ENCODE measurements at places on chromosomes 1 and 21.

DNA sequence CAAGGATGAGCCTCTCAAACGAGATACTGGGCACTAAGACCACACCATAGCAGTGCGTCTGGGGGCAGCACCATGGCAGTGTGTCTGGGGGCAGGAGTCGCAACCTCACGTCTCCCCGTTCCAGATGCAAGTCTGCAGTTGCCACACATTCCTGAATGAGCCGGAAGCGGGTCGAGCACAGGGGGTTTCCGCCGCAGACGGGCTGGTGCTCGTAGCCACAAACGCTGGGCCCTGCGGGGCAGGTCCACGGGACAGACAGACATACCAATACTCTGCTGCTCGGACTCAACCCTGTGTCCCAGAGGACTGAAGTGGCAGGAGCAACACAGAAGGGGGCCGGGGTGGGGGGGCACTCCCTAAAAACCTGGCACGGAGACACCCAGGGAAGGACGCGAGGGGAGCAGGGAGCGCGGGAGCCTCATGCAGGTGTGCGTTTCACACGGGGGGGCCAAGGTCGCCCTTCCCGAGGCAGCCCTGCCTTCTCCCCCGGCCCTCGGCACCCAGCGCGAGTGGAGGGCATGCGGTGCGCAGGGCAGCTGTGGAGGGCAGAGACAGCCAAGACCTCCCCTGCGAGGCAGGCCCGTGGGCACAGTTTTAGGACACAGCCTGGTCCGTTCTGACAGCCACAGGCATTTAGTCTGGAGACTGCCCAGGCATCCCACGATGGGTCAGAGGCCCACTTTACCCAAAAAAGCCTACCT is 24.5 kb downstream of the PTTG1IP start:
- no peak for DNase-seq

DNA sequence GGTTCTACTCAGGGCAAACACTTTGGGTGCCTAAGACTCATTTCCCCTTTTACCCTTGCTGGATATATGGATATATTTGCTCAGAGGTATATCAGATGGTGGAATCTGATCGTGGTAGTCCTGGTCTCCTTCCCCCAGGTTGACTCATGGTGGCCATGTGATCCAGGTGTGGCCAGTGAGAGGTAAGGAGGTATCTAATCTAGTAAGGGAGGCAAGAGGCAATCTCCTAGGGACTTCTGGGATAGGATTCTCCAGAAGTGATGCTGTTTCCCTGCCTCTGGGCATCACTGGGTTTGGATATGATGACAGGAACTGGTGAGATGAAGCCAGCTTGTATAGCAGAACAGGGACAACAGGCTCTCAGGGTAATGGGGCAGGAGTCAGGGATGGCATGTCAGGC is 8.5 kb upstream of the DENND2D start:
- DNase-seq: peak; percentile 32

- no peak for DNase-seq
These were observed 100.8 kb downstream of the PRDM16 start for GRCh38 chr1:3169665-3170356.

DNA sequence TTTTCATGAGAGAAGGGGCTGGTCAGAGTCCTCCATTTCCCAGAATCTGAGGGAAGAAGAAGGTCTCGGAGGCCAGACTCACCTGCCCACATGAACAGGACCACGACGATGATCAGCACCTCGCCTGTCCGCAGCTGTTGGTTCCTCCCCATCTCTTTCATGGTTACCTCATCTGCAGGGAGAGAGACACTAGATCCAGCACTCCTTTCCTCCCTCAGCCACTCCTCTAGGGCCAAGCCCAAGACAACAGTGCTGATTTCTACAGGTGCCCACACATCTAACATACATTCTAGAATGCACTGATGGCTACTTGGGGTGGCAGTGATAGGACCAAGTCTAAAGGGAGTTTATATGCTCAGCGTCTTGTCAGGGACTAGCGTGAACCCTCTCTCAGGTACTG is 3.0 kb downstream of the FNDC5 start:
- no peak for DNase-seq

DNA sequence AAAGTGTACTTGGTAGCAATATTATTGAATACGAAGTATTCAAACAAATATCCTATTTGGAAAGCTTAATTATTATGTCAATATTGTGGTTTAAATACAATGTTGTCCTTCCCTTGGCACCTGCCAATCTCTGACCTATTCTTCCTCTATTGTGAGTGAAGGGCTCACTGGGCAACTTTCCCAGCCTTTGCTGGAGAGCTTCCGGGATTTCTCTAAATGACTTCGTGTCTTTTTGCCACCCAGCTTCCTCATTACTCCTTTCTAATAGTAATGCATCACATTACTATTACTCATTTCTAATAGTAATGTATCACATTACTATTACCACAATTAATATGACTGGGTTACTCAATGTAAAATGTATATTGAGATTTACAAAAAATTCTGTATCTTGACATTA is 880.6 kb downstream of the BRINP3 start:
- no peak for DNase-seq

DNA sequence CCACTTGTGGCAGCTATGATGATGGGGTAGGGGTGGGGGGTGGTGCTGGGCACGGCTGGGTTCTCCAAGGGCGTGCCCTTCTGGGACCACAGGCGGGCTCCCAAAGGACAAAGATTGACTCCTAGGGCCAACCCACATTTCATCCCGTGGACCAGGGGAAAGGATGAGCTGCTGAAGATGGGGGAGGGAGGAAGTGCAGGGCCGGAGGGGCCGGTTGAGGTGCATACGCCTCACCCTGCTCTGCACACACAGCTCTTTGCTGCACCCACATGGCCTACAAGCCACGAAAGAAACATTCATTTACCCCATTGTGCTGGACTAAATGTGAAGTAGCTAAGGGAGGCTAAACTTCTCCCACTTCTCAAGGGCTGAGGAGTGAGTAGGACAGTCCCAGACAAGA is 34.2 kb upstream of the GNPAT start:
- no peak for DNase-seq

DNA sequence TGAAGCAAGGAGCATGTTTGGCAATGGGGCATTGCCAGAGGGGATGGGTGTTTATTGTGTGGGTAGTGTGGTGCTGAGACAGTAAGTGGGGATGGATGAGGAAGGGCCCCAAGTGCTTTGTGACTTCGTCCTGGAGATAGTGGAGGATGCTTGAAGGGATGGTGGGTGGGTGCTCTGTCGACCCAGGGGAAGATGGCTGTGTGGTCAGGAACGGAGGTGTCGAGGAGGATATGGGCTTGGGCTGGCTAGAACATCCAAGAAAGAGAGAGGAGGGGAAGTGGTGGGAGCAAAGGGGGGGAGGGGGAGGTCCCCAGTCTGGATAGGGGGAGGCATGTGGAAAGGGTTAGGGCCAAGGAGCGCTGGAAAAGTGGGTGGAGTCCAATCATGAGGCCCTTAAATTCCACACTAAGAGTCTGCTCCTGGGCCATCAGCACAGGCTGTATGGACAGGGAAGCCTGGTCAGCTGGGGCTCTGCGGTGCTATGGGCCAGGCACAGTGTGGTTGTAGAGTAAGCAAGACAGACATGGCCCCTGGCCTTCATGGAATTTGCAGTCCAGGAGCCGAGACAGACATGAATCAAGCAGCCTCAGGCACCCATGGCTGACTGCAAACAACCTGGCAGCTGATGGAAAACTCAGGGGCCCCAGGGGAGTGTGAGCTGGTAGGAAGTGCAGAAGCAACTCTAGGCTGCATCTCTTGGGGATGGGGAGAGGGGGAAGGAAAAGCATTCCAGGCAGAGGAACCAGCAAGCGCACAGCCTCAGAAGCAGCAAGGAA is 36.3 kb downstream of the EDN2 start:
- DNase-seq: peak; percentile 41

GRCh38 chr1:182441719-182442118 is 8.2 kb upstream of the RGSL1 start:
- no peak for DNase-seq

GRCh38 chr1:244783138-244783537 is 52.3 kb upstream of the COX20 start:
- no peak for DNase-seq

- no peak for DNase-seq
These were observed 2.0 kb upstream of the LDLRAP1 start for GRCh38 chr1:25541425-25541824.

GRCh38 chr1:98075626-98076025 is 154.8 kb upstream of the DPYD start:
- no peak for DNase-seq

DNA sequence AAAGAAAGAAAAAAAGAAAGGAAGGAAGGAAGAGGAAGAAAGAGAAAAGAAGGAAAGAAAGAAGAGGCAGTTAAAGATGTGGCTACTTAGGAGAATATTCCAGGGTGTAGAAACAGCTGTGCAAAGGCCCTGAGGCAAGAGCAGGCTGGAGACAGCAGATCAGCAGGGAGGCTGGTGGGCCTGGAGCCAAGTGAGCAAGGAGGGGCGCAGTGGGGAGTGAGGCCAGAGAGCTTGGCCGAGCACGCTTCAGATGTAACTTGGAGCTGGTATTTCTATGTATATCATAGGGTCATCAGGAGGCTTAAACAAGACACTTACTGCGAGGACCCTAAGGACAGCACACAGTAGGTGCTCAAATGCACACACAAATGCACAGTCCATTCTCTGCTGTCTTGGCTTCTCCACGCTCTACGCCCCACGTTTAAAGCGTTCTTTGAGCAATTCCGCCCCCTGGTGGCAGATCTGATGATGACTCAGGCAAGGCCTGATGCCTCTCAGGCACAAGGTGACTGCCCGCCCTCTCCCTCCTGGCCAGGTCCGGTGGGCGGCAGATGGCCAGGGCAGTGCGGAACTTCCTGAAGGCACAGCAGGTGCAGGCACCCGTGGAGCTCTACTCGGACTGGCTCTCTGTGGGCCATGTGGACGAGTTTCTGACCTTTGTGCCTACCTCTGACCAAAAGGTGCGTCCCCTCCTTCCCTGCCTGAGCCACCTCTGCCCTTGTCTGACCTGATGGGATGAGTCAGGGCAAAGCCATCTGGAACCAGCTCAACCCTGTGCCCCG is 11.9 kb upstream of the PADI3 start:
- DNase-seq: peak; percentile 77

- no peak for DNase-seq
These were observed 50.3 kb downstream of the ARID4B start for GRCh38 chr1:235277709-235278108.

DNA sequence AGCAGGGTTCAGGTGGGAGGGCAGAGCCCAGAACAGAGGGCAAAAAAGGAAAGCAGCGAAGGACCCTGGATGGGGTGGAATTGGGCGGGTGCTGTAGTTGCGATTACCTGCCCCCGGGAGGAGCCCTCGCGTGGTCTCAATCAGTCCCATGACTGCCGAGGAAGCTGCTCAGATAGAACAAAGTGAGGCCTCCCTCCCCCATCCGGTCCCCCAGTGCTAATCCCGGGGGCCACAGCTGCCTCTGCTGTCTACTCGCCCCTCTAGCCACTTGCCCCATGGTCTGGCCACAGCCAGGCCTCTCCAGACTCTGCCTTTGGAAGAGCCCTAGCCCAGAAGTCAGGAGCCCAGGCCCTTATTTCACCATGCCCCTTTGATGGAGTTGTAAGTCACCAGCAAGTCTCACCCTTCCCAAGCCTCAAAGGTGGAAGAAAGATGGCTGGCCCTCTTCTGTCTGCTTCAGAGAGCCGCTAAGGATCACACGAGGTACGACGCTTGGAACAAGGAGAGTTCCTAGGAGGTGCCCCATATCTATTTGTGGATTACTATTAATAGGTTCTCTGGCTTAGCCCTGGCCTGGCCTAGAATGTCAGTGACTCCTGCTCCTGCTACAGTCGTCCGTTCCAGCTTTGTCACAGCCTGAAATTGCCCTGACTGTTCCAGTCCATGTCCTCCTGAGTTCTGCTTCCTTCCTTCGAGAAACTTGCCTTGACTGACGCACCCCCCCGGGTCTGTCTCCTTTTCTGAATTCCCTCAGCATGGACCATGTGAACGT is 16.4 kb downstream of the ECHDC2 start:
- no peak for DNase-seq

GRCh38 chr1:210685295-210685650 is 356.6 kb downstream of the HHAT start:
- DNase-seq: no peak

- DNase-seq: no peak
These were observed 1.9 kb downstream of the ZYG11B start for GRCh38 chr1:52727956-52728656.

GRCh38 chr1:72557446-72558049 is 275.2 kb upstream of the NEGR1 start:
- peak; percentile 42 for DNase-seq

GRCh38 chr1:203308328-203308922 is 3.1 kb downstream of the BTG2 start:
- DNase-seq: no peak

- DNase-seq: no peak
These were observed 14.5 kb downstream of the AIDA start for GRCh38 chr1:222697826-222698225.

- DNase-seq: no peak
These were observed 661.0 kb upstream of the PTBP2 start for GRCh38 chr1:96060621-96061020.

DNA sequence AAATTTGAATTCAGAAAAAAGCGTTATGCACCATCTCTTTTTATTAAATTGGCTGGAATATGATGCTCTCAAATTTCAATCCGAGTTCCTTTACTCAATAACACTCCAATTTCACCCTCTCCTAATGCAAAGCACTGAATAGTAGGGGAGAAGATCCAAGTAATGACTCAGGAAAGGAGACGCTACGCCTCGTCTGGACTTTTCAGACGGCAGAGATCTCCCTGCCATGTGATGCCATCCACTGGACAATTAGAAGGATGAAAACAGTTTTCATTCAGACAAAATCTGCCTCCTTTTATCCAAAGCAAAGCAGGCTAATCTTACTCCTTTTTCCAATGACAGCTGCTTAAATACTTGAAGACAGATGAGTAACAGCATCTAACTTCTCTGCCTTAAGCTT is 242.4 kb upstream of the GREM2 start:
- no peak for DNase-seq

GRCh38 chr1:21305900-21306189 is 15.6 kb upstream of the ECE1 start:
- DNase-seq: no peak

DNA sequence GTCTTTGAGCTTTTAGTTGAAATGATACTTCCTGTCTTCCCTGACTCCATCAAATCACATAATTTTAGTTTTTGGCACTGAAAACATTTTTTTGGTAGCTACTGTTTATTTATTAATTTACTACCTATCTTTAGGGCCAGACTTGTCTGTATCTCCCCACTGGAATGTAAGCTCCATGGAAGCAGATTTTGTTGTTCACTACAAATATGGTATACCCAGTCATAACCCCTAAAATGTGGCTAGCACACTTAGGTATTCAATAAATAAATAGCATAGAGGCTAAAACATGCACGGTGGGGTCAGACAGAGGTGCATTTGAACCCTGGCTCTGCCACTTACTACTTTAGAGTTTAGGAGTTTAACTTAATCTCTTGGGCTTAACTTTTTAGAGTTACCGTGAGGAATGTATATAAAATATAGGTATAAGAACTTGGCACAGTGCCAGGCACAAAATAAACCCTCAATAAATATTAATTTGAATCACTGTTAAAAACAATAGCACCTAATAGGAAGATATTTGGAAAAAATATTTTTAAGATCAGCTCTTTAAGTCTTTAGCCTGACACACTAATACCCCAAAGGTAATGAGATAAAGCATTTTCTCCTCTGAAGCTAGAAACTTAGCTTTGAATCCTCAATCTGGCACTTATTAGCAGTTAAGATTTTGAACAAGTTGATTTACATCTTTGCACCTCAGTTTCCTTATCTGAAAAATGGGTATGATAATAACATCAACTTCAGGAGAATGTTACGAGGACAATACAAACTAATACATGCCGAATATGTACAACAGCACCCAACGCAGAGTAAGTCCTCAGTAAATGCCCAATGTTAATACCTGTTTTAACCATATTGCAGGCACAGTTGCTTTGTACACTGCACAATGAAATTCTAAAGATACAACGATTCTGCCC is 59.6 kb upstream of the HP1BP3 start:
- DNase-seq: no peak

Measured in NCI-H226 (cell line).